ENCODE measurements at places on chromosomes 16 and 17.
A peak's percentile ranks its signal among the peaks of the same experiment; 100 is the strongest.

DNA sequence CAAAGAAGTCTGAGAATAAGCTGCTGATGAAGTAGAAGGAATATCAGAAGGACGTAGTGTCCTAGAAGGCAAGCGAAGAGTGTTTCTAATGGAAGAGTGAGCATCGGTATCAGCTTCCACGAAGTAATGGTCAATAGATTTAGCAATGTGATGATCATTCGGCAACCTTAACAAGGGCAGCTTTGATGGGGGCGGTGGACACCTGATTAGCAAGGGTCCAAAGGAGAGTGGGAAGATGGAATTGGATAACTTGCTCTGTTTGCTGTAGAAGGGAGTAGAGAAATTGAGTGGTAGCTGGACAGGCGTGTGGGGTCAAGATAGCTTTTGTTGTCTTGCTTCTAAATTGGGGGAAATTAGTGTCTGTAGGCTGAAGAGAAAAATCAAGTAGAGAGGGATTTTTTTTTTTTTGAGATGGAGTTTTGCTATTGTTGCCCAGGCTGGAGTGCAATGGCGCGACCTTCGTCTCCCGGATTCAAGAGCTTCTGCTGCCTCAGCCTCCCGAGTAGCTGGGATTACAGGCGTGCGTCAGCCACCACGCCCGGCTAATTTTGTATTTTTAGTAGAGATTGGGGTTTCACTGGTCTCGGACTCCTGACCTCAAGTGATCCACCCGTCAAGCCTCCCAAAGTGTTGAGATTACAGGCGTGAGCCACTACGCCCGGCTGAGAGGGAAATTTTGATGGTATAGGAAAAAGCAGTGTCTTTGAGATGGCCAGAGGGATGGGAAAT, 13.9 kb upstream of the HES7 start:
- no peak for DNase-seq

DNA sequence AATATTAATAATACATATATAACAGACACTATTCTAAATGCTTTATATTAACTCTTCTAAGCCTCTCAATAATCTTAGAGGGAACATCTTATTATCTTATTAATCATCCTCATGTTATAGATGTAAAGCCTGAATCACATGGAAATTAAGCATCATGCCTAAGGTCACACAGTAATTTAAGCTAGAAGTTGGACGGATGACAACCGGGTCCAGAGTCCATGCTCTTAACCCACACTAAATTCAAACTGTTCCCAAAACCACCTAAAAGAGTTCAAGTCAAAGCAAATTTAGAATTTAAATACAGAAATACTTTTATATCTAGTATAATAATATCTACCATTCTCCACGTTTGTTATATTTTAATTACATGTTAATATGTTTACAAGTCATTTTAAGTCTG, 193.3 kb downstream of the CEP112 start:
- DNase-seq, result no peak

- peak; percentile 28 for DNase-seq
Observed at GRCh38 chr17:59521465-59522126, 43.8 kb upstream of the DHX40 start.

- no peak for DNase-seq
Observed at GRCh38 chr16:4159726-4160125, 43.5 kb upstream of the ADCY9 start.

GRCh38 chr17:74798239-74798707, 22.1 kb upstream of the NAT9 start:
- no peak for DNase-seq

GRCh38 chr17:77786740-77787505, 171.6 kb upstream of the TNRC6C start:
- peak; percentile 70 for DNase-seq

GRCh38 chr16:65254144-65254543, 132.3 kb upstream of the CDH11 start:
- no peak for DNase-seq

DNA sequence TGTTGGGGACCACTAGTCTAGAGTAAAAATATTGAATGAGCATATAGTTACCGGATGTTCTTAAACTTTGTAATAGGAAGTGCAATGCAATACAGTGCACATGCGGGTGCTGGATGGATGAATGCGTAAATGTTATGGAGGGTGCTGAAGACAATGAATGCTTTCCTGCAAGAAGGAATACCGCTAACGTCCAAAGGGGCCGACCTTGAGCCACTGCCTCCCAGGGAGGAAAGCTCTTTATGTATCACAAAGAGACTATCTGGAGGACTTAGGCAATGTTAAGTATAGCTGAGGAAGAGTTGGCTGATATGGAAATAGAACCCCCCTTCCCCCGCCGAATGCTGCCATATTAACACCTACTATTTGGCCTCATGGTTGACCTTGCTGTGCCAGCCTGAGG, 27.5 kb upstream of the SHCBP1 start:
- no peak for DNase-seq

DNA sequence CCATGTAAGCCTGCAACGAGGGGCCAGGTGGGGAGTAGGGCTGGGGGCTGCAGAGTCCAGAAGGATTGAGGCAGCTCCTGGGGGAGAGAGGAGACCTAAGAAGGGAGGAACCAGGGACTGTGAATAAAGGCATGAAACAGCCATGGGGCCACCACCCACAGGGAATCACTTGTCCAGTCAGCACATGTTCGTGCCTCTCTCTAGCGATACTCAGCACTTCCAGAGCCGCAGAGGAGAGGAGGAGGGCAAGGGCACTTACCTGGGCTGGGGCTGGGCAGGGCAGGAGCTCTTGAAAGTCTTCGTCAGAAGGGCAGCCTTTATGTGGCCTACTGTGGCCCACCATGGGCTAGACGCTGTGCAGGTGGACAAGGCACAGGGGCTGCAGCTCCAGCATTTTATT, 24.2 kb downstream of the CACNA1G start:
- DNase-seq, result no peak

DNA sequence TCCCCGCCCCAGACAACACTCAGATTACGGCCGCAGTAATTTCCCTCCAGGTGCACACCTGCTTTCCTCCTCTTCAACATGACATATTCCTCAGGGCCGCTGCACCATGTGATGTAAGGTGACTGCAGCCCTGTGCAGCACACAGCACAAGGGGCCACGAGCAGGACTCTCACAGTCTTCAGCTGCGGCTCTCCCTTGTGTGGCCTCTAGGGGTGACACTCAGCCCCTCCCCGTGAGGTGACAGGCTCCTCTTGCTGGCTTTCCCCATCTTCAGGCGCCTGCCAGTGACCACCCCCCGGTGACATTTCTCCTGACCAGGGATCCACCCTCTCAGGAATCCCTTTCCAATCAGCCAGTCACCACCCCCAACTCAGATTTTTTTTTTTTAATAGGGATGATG, 31.3 kb upstream of the ABCC3 start:
- DNase-seq, result peak; percentile 75

GRCh38 chr16:7746941-7747340, 414.3 kb downstream of the RBFOX1 start:
- DNase-seq, result no peak

GRCh38 chr16:77211880-77212740, 12.9 kb downstream of the SYCE1L start:
- DNase-seq, result peak; percentile 65

DNA sequence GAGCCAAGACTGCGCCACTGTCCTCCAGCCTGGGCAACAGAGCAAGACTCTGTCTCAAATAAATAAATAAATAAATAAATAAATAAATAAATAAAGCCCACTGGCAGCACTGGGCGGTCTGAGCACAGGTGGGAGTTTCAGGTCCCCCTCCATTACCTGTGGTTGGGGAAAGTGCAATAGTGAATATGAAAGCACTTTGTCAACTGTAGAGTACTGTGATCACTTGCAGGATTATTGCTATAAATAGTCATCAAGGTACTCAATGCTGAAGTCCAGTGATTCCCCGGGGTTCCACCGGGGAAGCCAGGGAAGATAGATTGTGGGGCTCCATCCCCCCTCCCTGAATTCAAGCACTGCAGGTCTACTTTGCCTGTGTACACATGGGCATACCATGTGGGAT, 42.7 kb upstream of the CPNE2 start:
- DNase-seq, result peak; percentile 19

DNA sequence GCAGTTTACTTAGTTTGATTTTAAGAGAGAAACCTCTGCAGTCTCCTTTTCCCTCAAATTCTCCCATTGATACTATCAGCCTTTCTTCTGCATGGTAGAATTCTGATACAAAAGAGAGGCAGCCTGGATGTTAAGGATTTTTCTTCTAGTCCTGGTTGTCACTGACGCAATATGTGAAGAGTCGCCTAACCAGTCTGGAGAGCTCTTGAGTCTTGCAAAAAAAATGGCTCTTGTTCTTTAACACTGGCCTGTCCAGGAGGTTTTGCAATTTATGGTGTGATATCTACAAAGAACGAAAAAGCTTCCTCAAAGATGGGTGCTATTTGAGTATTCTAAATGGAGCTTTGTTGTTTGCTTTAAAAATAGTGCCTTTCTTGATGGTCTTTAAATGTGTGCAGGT, 28.9 kb downstream of the COX10 start:
- no peak for DNase-seq

DNA sequence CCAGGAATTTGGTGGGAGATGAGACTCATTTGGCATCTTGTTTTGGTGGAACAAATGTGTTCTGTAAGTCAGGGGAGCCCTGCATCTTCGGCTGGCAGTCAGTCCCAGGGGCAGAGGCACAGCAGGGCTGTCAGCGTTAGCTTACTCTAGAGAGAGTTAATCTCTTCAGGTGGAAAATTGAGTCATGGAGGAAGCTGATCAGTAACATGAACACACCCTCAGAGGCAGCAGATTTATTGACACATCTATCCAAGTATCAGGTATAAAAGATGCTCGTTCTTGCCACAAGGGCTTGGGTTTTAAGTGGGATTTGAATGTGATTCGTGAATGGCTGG, 55.2 kb downstream of the EPN2 start:
- no peak for DNase-seq

GRCh38 chr16:10509534-10510025, 70.8 kb downstream of the EMP2 start:
- peak; percentile 71 for DNase-seq

DNA sequence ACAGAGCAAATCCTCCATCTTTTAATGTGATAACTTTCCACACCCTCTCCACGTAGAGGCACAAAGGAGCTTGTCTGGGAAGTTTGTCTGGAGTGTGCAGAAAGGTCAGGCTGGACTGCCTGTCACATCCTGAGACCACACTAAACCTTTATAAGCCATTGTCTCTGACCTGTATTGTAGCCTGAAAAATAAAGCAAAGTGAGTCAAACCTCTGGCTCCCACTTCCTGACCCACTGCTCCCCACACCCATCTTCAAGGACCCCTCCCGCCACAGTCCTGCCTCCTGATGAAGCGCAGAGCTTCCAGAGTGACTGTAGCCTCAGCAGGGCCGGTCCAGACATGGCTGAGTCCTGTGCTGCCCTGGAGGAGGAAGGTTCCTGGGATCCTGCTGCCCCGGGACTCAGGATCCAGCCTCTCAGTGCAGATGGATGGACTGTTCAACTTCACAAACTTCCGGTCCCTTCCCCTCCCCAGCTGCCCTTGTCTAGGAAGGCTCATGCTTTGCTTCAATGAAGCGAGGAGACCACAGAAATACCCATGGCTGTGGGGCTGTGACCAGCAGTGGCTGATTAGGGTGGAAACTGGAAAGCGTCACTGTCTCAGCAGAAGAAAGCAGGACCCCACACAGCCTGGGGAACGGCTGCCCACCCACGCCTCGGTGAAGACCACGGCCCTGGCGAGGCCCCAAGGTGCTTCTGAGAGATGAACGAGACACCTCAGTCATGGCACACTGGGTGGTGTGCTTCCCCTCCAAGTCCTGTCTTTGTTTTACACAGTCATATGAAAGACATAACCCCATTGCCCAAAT, 30.9 kb upstream of the CLEC18B start:
- no peak for DNase-seq

- no peak for DNase-seq
Observed at GRCh38 chr17:58630883-58631522, 60.8 kb downstream of the TEX14 start.

All from NCI-H526 (cell line).